Suppressor macrophage (primary cell): ENCODE measurements at places on chromosomes 4 and X.

- no peak for DNase-seq
Measured at GRCh38 chrX:124338733-124339514, 6.5 kb downstream of the TEX13D start.

DNA sequence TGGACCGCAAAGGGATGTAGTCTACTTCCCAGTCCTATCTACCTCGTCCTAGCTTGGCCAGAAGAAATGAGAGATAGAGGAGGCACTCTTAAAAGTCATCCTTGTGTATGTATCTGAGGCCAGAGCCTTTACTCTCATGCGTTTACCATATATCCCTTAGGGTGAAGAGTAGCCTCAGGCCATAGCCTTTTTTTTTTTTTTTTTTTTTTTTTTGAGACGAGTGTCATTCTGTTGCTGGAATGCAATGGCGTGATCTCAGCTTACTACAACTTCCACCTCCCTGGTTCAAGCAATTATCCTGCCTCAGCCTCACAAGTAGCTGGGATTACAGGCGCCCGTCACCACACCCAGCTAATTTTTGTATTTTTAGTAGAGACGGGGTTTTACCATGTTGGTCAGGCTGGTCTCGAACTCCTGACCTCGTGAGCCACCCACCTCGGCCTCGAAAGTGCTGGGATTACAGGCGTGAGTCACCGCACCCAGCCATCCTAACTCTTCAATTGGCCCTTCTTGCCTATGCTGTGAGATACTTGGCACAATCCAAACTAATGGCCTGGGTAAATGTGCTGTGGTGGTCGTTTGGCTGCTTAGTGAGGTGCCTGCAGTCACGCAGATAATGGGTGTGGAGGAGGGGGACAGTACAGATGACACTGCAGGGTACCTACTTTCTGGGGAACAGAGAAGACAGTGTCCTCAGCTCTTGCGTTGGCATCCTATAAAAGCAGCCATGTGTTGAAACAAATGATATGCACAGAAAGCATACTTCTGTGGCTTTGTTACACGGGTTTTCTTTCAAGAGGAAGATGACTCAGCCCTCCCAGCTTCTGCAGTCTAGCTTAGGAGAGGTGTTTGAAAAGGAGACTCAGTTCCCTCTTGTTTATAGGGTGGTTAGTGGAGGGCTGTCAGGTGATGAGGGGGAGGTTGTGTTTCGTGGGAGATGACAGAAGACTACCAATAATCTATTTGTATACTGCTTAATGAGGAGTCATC, 10.4 kb upstream of the DGAT2L6 start:
- peak; percentile 10 for DNase-seq

GRCh38 chr4:84631573-84631972, 48.6 kb downstream of the CDS1 start:
- DNase-seq: no peak

DNA sequence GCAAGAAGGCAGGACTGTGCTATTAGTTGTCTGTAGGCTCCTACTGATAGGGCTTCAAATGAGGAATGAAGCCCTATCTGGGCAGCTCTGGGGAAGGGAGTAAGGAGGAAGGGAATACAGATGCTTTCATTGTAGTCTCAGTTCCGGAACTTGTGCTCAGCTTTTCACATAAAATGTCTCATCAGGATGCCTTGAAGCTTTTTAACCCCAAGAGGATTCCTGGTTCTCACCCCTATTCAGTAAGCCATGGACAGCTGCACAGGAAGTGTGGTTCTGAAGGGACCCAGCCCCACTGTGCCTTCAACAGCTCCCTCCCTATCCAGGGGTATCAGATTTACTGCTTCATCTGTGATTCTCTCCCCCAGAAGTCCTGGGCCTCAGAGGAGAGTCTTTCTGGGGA, 5.0 kb downstream of the ARMCX5 start:
- DNase-seq: no peak

DNA sequence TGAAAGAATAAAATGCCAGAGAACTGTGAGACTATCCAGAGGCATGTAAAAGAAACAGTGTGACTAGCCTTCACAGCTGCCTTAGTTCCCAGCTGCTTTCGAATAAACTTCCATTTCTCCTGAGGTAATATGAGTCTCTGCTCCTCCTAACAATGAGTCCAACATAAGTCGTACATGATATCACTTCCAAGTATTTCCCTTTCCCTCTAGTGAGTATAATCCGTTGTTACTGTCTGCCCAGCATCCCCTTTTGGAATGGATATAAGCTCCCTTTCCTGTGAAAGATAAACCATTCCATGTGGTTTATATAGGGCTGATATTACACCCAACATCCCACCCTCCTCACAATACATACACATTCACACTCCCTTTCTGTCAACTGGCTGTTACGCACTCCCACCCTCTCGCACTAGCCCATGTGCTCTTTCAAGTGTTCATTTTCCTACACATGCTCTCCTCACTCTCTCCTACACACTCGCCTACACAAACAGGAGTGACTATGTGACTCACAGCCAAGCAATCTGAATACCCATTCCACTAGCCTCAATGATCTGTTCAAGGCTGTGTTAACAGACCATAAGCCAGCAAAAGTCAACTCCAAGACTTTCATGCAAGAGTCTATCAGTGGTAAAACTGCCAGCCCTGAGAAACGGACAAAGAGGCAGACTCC, 5.0 kb downstream of the NAF1 start:
- peak; percentile 66 for DNase-seq

DNA sequence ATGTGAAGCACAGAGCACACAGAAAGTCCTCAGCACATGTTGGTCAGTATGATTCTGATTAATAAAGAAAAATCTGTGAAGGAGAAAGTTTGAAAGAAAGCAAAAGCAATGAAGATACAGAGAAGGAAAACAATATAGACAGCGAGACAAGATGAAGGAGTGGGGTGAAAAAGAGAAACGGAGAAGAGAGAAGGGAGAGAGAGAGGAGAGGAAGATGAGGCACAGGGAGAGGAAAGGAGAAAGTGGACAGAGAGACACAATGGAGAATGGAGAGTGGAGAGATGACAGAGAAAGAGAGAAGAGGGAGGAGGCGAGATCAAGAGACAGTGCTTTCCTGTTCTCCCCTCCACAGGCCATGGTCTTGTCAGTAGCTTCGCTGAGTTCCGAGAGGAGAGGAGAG, 3.9 kb upstream of the KCND1 start:
- DNase-seq: no peak

DNA sequence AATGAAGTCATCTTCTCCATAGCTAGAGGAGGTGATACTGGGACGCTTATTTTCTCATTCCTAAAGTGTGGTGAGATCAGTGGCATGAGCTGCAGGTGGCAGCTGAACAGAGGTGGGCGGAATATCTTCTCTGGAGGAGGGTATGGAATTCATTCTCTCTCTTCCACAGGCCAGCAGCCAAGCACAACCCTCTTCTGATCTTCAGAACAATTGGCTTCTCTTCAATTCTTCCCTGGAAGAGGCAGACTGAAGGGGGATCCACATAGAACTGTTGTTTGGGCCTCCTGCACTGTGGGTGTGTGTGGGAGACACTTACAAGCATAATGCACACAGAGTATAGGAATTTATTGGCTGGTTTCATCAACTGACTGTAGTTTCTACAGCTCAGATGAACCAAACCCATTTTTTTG, 180.4 kb upstream of the RASGEF1B start:
- no peak for DNase-seq

- no peak for DNase-seq
Measured at GRCh38 chr4:112270640-112271421, 14.9 kb downstream of the TIFA start.

DNA sequence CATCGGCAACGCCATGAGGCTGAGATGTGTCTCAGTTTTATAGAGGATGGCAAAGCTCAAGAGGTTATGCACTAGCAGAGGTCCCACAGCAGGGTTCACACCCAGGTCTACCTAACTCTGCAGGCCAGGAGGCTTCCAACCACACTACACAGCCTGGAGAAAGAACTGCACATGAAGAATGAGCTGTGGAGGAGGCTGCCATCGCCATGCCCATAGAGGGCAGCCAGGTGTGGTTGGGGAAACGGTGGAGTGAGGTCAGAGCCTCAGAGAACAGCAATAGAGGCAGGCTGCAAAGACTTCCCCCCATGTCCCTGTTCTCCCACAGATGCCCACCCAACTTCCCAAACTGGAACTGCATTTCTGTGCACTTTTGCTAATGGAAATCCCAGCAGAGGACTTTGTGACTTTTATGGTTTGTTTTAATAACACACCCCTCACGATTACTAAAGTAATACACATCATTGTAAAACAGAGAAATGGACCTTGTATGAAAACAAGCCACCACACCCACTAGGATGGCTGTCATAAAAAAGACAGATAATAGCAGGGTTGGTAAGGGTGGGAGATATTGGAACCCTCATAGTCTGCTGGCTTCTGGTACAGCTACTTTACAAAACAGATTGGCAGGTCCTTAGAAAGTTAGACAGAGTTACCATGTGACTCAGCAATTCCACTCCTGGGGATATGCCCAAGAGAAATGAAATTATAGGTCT, 58.9 kb upstream of the PROM1 start:
- no peak for DNase-seq

GRCh38 chr4:26782830-26783202, 77.8 kb upstream of the STIM2 start:
- no peak for DNase-seq

DNA sequence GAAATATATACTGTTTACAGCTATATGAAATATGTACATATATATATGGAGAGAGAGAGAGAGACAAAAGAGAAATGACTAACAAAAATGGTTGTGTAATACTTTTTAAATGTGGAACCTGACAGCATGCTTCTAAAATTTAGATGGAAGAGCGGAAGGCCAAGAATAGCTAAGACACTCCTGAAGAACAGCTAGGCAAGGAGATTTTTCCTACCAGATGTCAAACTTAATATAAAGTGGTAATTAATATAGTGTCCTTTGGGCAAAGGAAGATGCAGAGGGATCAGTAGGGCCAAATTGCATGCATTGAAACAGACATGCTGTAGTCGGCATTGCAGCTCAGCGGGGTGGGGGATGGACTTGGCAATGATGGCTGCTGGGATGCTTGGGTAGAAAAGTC, 45.2 kb downstream of the ADD1 start:
- peak; percentile 48 for DNase-seq

DNA sequence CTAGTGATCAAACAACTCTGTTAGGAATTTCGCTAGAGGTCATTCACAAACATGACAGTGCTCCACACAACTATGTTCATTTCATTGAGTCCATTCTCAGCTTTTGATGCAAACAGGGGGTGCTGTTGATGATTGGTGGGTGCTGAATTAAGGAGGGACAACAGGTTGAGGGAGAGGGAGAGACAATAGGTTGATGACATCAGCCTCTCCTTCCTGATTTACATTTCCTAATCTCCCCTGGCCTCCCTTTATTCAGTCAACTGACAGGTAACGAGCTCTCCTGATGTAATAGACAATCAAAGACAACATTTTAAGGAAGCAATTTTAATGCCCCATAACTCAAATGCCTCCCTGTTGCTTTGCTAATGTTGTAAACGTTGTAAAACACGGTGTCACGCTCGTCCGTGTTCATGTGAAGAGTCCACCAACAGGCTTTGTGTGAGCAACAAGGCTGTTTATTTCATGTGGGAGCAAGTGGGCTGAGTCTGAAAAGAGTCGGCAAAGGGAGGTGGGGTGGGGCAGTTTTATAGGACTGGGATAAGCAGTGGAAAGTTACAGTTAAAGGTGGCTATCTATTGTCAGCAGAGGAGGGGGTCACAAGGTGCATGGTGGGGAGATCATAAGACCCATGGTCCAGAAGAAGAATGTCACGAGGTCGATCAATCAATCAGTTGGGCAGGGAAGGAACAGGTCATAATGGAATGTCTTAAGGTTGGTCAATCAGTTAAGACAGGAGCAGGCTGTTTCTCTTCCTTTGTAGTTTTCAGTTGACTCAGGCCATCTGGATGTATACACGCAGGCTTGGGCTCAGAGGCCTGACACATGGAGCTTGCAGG, 4.8 kb upstream of the GAR1 start:
- DNase-seq: no peak

DNA sequence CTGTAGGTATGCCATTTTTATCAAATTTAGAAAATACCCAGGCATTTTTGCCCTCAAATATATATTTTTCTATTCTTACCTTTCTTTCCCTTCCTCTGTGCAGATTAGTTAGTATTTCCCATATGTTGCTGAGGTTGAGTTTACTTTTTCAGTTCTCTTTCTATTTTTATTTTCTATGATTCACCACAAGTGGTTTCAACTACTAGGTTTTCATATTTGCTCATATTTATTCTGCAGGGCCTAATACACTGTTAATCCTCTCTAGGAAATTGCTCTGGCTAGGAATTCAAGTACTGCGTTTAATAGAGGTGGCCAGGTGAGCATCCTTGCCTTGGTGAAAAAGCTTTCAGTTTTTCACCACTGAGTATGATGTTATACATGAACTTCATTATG, 1535.3 kb upstream of the PCDH10 start:
- no peak for DNase-seq

DNA sequence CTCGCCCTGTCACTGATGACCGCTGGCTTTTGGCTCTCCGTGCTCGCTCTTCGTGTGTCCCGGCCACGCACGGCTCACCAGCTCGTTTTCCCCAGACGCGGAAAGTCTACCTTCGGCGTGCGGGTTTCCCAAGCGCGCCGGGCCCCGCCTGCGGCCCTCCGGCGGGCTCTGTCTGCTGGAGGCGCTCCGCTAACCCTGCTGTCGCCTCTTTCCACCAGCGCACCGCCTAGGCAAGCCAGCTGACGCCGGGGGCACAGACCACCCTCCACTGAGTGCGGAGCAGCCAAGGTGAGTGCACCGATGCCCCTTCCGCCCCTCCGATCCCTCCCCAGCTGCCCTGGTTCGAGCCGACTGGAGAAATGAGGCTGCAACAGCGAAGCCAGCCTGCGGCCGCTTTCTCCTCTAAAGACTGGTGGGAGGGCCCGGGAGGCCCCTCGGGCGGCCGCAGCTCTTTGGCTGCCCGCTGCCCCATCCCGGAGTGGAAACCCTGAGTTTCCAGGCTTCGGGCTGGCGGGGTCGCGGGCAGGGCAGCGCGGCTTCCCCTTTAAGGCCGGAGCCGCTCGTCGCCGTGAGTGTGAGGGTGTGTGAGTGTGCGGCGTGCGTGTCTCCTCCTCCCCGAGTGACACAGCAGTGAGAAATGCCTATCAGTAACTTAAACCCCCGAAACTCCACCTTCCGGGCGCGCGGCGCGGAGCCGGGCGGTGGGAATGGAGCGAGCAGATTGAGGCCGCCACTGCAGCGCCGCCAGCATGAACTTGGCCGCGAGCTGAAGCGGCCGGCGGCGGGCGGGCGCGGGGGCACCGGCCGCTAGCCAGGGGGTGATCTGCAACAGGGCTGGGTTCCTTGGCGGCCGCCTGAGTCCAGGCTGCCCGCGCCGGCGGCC, at the start of gene MAMLD1:
TSS of gene MAMLD1 (plus strand) at position 719 of the 883 bp plus-strand sequence. CDS start 82,200 bp downstream, outside the sequence.
- peak; percentile 61 for DNase-seq

DNA sequence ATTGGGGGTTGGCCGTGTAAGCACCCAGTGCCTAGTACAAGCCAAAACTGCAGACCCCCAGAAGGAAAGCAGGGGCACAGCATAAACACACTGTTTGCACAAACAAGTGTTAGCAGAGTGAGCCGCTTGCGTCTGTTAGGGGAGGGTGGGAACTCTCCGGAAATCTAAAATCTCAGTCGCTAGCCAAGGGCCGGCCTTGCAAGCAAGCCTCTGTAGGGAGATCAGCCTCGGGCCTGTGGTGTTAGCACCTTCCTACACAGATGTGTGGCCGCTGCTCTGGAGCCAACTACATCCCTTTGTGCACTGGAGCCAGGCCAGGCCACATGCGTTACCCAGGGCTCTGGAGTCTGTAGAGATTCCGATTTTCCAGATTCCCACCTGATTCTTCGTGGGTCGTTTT, 67.1 kb downstream of the GPR143 start:
- no peak for DNase-seq
